Glutamatergic neuron (in vitro differentiated cells): ENCODE measurements at places on chromosomes 6 and 20. TPM values are rescaled to one million over a fixed set of nuclear protein-coding genes. Genes with fewer than 3 reads are reported as not detected.

CST2 gene
- total RNA-seq: not detected

ANKRD6 gene
- 31.9 TPM for total RNA-seq

SYNDIG1 gene
- 10.4 TPM for total RNA-seq

TBX18 gene
- total RNA-seq: 5.1 TPM

PRSS35 gene
- 26.6 TPM for total RNA-seq

SLC32A1 gene
- total RNA-seq: 0.59 TPM

CALHM4 gene
- total RNA-seq: not detected

FOXA2 gene
- total RNA-seq: not detected

DUSP15 gene
- 19.3 TPM for total RNA-seq

KHDC3L gene
- total RNA-seq: not detected

PRL gene
- total RNA-seq: not detected

PM20D2 gene
- 0.56 TPM for total RNA-seq

BANF2 gene
- not detected for total RNA-seq

VGLL2 gene
- not detected for total RNA-seq

ZKSCAN4 gene
- total RNA-seq: 7.7 TPM

CD93 gene
- total RNA-seq: not detected

TTK gene
- 6.3 TPM for total RNA-seq

PTK6 gene
- total RNA-seq: 0.17 TPM

ULBP3 gene
- total RNA-seq: 7.5 TPM

ALDH8A1 gene
- total RNA-seq: 1.8 TPM

THEMIS gene
- total RNA-seq: not detected

RIN2 gene
- 108 TPM for total RNA-seq

MMS22L gene
- total RNA-seq: 9.1 TPM

OXT gene
- total RNA-seq: not detected

DYNLRB1 gene
- total RNA-seq: 185 TPM

ANKRD66 gene
- not detected for total RNA-seq

HECA gene
- 21.0 TPM for total RNA-seq

TUBB1 gene
- not detected for total RNA-seq

TSHZ2 gene
- total RNA-seq: 10.0 TPM

LST1 gene
- total RNA-seq: not detected
